Fibroblast of pulmonary artery (primary cell): ENCODE measurements at places on chromosomes 3 and 15.
A peak's percentile ranks its signal among the peaks of the same experiment; 100 is the strongest.

- no peak for DNase-seq
Measured at GRCh38 chr15:90351479-90352106, 491 bp upstream of the ZNF774 start.

GRCh38 chr3:194386066-194386465 lies 13.0 kb downstream of the GP5 start:
- DNase-seq = no peak

- DNase-seq = no peak
Measured at GRCh38 chr3:24741506-24741905, 246.9 kb upstream of the THRB start.

DNA sequence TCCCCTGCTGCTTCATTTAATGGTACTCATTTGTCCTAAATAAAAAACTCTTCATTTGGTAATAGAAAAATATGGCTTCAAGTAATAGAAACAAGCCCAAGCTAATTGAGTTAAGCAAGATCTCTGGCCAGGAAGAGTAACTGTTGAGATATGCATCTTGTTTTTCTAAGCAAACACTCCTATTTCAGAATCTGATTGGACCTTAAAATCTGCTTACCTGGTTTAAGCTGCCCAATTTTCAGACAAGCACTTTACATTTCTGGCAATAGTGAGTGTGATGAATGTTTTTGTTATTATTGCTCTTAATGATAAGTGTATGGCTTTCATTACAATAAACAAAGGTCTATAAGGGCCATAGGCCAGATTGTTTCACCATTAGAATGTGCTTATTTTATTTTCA lies 86.2 kb downstream of the CMSS1 start:
- no peak for DNase-seq

DNA sequence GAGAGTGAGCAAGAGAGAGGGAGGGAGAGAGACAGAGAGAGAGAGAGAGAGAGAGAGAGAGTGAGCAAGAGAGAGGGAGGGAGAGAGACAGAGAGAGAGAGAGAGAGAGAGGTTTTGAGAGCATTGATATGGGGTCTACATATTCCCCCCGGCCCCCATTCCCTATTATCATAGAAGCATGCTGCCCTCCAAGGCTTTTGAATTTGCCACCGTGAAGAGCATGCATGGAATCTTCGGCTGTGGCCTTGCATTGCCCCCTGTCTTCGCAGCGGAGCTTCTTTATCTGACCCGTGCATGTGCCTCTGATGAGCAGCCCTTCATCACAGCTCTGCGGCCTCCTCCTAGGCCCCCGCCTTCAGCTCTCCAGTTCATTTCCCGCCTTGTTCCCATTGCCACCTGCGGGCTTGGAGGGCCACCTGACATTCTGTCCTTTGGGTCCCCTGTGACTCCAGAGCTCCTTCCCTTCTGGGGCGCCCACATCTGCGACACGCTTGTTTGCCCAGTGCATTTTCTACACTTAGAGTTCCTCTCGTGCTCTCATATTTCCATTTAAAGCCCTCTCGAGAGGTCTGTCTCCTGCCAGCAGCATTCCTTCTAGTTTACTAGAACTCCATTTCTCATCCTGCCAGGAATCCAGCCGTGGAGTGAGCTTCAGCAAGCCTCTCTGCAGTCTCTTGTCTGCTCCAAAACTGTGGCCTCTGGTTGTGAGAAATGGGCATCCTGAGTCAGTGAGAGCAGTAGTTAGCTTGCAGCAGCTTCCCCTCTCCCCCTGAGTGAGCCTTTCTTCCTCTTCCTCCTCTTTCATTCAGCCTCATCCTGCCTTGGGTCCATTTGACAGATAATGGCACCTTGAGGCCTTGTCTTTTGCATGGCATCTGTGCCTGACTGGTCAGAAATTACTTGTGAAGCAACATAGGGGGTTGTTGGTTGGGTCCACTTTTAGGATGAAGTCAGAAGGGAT lies 25.3 kb downstream of the LPP start:
- DNase-seq = peak; percentile 23

DNA sequence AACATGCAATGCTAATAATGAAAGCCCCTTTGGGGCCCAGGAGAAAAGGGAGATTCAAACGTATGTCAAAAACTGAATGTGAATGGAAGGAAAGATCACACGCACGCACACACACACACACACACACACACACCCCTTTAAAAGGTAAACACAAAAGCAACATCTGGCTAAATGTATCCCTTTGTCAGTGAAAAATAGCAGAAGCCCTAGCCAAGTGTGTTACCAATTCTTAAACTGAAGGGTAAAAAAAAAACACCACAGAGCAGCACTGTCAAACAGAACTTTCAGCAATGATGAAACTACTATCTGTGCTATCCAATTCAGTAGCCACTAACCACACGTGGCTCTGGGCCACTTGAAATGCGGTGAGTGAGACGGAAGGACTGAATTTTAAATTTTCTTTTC lies 4.9 kb downstream of the RFTN1 start:
- DNase-seq = no peak

DNA sequence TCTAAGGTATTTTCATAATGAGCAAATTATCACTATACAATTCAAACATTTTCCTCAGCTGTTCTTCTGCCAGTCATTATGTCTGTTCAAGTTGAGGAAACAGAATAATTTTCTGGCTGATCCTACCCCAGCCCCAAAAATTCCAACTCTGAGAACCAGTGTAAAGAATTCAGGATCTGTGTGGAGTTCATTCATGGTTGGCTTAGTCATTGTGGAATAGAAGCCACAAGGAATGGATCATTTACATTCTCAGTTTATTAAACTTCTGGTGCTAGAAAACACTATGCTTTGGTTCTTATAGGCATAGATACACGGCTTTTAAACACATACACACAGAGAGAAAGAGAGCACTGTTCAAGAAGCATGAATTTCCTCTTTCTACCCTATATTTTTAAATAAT lies 134.6 kb downstream of the CMSS1 start:
- peak; percentile 39 for DNase-seq

DNA sequence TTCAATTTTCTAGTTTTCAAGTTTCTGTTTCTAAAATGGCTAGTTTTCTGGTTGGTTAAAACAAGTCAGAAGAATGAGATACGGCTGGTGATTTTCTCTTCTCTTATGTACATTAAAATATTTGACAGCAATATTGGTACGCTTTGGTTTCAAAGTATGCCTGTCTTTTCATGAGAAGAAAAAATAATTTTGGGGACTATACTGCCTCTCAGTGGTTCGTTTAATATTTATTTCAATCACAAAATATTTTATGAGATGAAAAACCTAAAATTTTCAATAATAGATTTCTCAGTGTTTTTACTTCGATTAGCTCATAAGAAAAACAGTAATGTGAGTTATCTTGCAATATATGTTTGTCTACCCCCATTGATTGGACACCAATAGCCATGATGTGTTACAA lies 72.8 kb upstream of the AADACL2 start:
- peak; percentile 53 for DNase-seq

- DNase-seq = no peak
Measured at GRCh38 chr15:70058642-70059360, 38.9 kb downstream of the TLE3 start.

GRCh38 chr3:9248522-9249271 lies 749 bp downstream of the SRGAP3 start:
- DNase-seq = peak; percentile 1

- no peak for DNase-seq
Measured at GRCh38 chr3:46062679-46063078, 35.4 kb upstream of the XCR1 start.

DNA sequence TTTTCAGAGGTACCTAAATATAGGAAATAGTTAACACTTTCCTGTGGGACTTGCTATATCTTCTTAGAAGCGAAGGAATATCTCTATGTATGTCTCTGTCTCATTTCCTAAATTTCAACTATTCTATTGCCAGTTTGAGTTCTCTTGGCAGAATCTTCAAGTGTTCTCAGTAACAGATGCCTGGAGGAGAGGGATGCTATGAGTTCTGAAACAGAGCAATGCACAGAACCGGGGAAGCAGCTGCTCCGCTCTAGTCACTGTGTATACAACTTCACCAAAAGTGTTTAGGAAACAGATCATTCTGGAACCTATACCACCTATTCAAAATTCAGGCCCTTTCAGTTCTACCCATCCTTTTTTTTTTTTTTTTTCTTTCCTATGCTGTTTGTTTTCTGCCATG lies 144.6 kb downstream of the RORA start:
- DNase-seq = no peak

- DNase-seq = no peak
Measured at GRCh38 chr3:62718515-62719320, 156.5 kb downstream of the CADPS start.

- no peak for DNase-seq
Measured at GRCh38 chr15:74776821-74777768, 4.8 kb upstream of the CSK start.

- DNase-seq = no peak
Measured at GRCh38 chr3:193509103-193509965, 45.4 kb downstream of the ATP13A4 start.

DNA sequence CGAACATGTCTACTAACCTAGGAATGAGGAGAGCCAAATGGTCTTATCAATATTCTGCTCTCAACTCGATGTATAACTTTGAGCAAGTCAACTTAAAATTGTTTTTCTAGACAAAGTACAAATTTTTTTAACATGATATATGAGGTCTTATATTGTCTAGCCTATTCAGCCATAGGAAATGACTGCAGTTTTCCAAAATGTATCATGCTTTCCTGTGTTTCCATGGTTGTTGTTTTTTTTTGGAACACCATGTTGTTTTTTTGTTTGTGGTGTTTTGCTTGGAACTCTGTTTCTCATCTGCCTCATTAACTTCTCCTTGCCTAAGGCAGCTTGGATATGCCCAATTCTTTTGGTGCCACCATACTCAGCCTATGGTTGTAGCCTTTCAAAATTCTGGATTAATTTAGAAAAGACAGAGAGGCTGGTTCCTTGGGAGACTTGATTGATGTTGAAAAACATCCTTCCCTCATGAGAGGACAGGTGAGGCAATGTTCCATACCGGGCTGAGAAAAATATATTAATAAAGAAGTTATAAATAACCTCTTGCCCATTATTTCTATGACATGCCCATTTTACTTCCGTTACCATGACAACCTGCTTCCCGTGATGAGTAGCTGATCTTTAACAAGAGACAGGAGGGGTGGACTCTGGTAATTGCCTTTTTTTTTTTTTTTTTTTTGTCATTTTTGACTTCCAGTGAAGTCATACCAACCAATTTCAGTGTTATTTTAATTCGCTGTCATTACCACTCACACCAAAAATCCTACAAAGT lies 687.9 kb upstream of the GRM7 start:
- DNase-seq = no peak

- no peak for DNase-seq
Measured at GRCh38 chr3:159907828-159908227, 80.8 kb upstream of the IL12A start.

DNA sequence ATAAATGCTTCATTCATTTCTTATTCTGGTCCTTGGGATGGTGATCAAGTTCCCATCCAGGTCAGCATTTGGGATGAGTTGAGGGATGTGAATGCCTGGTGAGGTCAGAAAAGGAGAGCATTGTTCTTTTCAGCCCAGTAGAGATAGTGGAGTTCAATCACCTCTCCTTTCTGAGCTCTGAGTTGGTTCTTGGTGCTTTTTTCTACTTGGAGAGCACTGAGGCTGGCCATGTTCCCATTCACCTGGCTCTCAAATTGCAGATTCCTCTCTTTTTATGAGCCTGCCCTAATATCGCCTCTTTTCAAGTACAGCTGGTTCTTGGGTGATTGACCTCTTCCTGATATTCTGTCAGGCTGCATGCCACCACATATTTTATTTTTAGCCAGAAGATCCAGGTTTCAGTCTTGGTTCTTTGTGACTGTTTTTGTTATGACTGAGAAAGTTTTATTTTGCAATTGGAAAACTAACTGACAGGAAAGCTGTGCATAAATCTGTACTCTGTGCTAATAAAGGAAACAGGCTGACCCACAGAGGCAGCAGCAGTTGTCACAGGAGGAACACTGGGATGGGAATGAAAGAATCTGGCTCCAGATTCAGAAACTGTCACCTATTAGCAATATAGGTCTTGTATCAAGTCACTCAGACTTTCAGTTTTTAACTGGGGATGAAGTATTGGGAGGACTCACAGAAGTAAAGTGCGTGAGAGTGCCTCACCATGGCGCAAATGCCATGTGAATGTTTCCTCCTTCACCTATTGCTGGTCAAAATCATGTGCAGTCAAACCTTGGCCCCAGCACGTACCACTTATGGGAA lies 10.7 kb downstream of the AQP9 start:
- DNase-seq = no peak

DNA sequence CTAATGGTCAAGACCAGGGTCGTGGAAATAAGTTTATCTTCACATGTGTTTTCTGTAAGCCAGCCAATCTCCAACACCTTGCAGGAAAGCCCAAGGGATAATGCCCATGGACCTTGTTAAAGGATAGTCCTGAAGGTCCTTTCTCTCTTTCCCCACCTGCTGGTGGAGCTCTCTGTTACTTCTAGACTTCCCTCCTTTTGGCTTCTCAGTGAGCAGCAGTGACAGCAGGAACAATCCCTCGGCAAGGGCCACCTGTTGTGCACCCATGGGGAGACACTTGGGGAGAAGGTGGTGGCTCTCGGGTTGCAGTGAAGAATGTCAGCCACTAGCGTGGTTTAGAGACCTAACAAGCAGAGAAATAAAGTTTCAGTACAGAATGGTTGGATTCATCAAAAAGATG lies 84.0 kb upstream of the OSBPL11 start:
- no peak for DNase-seq

DNA sequence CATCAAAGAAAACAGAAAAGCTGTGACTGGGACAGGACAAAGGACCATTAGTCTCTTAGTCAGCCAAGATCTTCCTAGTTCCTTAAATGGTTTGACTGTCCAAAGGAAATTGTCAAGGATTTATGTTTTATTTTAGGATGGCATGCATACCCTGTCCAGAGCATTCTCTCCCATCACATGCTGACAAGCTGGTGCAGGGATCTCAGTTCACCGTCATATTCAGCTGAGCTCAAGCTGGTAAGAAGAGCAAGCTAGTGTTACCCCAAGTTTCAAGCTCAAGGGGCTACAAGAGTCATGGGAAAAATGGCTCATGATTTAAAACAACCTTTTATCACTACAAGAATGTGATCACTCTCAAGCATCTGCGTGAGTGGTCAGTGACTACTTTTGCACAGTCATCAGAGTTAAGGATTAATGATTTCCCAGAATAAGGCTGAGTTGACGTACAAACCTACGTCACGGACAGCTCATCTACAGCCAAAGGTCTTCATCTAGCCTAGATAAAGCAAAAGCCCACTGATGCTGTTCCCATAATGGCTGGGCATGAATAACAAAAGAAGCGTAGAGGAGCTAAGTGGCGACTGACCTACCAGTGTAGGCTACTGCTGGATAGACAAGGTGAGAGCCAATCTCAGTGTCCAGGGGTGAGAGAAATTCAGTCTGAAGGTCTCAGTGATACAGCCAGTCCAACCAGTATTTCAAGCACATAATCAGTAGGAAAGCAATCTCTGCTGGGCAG lies 157.5 kb downstream of the GABRB3 start:
- no peak for DNase-seq

DNA sequence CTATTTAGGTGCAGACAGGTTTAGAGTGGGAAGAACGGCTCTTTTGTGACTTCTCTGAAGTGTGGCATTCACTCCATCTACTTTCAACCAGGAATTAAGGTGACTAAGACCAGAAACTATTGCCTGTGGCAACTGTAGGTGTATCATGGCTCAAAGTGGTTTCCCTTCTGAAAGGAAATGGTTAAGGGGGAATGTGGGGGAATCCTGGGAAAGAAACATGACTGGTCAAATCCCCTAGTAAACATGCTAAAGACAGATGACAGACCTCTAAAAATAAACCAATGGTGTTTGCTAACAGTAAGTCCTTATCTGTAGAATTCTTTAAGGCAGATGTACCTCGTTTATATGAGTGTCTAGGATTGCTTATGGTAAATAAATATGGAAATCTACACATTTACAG lies 56.9 kb downstream of the MEGF11 start:
- DNase-seq = no peak
